ENCODE measurements at places on chromosomes 13 and 19. TPM values are rescaled to one million over a fixed set of nuclear protein-coding genes. Genes with fewer than 3 reads are reported as not detected.

CRLF1 gene
- not detected for total RNA-seq

FPR2 gene
- not detected for total RNA-seq

C1QTNF9 gene
- not detected for total RNA-seq

ICAM5 gene
- total RNA-seq, result 5.5 TPM

HCST gene
- 0.64 TPM for total RNA-seq

ITGBL1 gene
- 42.5 TPM for total RNA-seq

ZNF506 gene
- 7.7 TPM for total RNA-seq

SBK2 gene
- total RNA-seq, result not detected

CEACAM4 gene
- not detected for total RNA-seq

DAND5 gene
- not detected for total RNA-seq

CCL25 gene
- not detected for total RNA-seq

TICAM1 gene
- 3.5 TPM for total RNA-seq

MBD3L3 gene
- total RNA-seq, result not detected

GFY gene
- not detected for total RNA-seq

CCDC70 gene
- total RNA-seq, result not detected

HCN2 gene
- 0.32 TPM for total RNA-seq

MAP1S gene
- total RNA-seq, result 15.1 TPM

CLC gene
- total RNA-seq, result not detected

C3 gene
- 1.6 TPM for total RNA-seq

POP4 gene
- total RNA-seq, result 81.6 TPM

ATP4A gene
- not detected for total RNA-seq

KANK3 gene
- 0.64 TPM for total RNA-seq

ZNF382 gene
- total RNA-seq, result 10.4 TPM

CATSPERD gene
- not detected for total RNA-seq

PTPRS gene
- 114 TPM for total RNA-seq
